Activated naive CD4-positive, alpha-beta T cell treated with anti-CD3 and anti-CD28 coated beads, Interleukin-2, amount 50 U/mL, for 72 hours (primary cell): ENCODE measurements at places on chromosomes 4 and X.
A peak's percentile ranks its signal among the peaks of the same experiment; 100 is the strongest.

- no peak for DNase-seq
Measured at GRCh38 chr4:41169256-41169800, 45.0 kb downstream of the APBB2 start.

DNA sequence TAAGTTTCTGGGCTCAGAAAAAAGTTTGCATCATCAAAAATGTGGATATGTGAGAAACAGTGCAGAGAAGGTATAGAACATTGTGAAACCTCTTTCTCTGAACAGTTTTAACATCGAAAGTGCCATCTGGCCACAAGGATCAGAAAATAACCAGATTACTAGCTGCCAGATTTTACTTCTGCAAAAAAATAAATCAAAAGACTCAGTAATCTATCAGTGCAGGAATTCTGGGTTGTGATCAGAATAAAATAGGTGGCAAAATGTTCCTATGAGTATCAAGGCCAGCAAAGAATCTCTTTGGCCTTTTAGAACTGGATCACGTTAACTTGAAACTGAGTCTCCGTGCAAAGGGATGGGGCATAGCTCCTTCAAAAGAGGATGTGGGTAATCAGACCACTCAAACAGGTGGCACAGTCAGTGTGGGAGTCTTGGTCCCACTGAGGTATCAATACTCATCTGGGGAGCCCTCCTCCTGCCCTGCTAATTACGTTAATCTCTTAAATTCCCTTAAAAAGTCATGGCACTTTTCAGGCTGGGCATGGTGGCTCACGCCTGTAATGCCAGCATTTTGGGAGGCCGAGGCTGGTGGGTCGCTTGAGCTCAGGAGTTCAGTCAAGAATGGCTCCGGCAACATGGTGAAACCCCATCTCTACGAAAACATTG, 26.7 kb upstream of the RBM47 start:
- no peak for DNase-seq

GRCh38 chr4:64588507-64588906, 179.3 kb upstream of the TECRL start:
- no peak for DNase-seq

GRCh38 chrX:54248309-54248708, 65.3 kb upstream of the FAM120C start:
- no peak for DNase-seq

DNA sequence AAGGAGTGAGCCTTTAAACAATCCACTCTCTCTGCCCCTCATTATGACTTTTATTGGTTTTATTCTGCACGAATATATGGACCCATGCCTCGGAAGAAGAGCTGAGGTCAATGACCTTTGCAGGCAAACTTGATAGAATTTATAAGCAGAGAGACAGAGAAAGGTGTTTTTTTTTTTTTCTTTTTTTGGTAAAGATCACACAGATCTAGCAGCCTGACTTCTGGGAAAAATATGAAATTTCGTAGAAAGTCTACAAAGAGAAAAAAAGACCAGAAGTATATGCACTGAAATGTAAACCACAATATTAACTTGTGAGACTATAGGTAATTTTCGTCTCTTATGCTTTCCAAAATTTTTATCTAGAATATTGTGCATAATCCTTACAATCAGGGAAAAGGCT, 61.6 kb downstream of the LEF1 start:
- no peak for DNase-seq

- DNase-seq: no peak
Measured at GRCh38 chr4:20592663-20593062, 107.6 kb upstream of the PACRGL start.

GRCh38 chr4:27094783-27095182, 234.1 kb downstream of the STIM2 start:
- DNase-seq: no peak

GRCh38 chr4:87498446-87498900, 30.7 kb downstream of the SPARCL1 start:
- DNase-seq: no peak

DNA sequence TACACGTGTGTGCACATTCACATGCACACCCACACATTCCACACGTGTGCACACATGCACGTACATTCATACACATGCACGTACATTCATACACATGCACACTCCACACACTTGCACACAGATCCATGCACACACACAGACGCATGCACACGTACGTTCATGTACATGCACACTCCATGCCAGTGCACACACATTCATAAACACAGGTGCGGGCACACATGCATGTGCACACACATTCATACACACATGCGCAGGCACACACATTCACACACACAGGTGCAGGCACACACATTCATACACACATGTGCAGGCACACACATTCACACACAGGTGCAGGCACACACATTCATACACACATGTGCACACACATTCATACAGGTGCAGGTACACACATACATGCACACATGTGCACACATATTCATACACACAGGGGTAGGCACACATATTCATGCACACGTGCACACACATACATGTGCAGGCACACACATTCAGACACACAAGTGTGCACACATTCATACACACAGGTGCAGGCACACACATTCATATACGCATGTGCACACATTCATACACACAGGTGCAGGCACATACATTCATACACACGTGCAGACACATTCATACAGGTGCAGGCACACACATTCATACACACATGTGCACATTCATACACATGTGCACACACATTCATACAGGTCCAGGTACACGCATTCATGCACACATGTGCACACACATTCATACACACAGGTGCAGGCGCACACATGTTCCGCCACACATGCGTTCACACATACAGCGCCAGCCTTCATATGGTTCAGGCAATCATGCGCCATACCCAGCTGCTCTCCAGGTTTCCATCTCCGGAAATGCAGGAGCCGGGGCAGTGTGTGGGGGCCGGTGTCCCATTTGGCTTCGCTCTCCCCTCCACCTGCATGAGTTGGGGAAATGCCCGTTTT, 124.8 kb downstream of the HMX1 start:
- DNase-seq: no peak

- DNase-seq: no peak
Measured at GRCh38 chrX:25442499-25442898, 426.7 kb upstream of the ARX start.

GRCh38 chr4:113444386-113444785, 317.2 kb downstream of the CAMK2D start:
- DNase-seq: no peak

DNA sequence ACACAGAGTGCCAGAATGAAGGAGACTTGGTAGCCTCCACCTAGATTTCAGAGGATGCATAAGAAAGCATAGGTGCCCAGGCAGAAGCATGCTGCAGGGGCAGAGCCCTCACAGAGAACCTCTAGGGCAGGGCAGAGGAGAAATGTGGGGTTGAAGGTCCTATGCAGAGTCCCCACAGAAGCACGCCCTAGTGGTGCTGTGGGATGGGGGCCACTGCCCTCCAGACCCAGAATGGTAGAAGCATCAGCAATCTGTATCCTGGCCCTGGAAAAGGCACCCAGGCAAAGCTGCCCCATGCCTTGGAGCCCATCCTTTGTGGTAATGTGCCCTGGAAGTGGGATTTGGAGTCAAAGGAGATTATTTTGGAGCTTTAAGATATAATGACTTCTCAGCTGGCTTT, 992.9 kb upstream of the PABPC4L start:
- DNase-seq: no peak

GRCh38 chr4:6923507-6923906, 13.9 kb downstream of the TBC1D14 start:
- no peak for DNase-seq

GRCh38 chrX:152177052-152177451, 38.7 kb upstream of the MAGEA10 start:
- DNase-seq: no peak

DNA sequence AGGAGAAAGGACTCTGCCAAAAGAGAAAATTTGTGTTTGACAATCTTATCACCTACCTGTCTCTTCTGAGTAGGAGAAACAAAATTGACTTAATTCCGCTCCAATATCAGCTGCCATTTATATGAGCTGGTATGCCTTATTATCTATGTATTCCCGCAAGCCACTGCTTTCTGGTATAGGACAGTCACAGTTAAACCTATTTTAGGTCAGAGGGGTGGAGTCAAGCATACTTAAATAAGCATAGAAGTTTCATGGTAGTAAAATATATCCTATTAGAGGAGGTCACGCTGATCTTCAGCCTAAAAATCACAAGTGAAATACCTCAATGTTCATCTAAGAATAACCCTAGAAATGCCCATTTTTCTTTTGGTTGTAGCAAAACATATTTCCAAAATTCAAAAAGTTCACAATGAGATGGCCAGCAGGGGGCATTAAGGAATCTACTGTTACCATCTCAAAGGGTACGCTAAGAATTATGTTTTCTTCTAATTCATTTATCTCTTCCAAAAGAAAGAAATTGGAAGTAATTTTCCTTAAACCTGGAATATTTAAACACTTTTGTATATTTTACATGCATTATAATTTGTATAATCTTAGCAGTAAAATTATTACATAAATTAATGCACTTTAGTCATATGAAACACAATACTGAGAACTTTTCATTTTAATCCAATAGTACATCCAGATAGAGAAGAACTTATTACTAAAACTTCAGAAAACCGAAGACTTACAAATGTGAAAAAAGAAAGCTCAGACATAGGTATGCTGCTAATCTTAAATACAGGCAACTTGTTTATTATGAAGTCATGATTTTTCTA, 10.5 kb downstream of the PPAT start:
- peak; percentile 25 for DNase-seq

- no peak for DNase-seq
Measured at GRCh38 chr4:110091434-110092140, 106.8 kb downstream of the ELOVL6 start.

- no peak for DNase-seq
Measured at GRCh38 chr4:151931563-151931962, 170.8 kb upstream of the GATB start.

DNA sequence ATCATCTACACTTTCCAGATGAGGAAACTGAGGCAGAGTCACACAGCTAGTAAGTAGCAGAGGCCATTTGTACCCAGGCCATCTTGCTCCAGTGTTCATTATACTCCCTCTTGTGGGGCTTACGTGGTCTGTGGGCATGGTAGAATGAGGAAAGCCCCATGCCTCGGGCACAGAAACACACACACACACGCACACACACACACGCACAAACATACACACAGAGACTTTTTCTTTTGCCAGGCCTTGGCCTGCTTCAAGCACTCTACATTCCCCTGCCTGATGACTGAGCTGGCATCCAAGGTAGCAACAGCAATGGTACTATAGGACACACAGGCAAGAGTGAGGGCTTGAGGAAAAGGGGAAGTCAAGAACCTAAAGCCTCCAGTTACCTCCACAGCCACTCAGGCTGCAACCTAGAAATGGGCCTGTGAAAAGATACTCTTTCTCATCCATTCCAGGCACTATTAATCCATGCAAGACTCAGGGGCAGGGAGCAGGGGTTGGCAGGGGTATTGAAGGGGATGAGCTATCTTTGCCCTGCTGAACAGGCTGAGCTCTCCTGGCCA, 43.6 kb downstream of the STARD8 start:
- no peak for DNase-seq

GRCh38 chrX:136227948-136228838, 23.0 kb downstream of the MAP7D3 start:
- DNase-seq: no peak

- no peak for DNase-seq
Measured at GRCh38 chr4:121555315-121556107, 141.3 kb downstream of the ANXA5 start.

DNA sequence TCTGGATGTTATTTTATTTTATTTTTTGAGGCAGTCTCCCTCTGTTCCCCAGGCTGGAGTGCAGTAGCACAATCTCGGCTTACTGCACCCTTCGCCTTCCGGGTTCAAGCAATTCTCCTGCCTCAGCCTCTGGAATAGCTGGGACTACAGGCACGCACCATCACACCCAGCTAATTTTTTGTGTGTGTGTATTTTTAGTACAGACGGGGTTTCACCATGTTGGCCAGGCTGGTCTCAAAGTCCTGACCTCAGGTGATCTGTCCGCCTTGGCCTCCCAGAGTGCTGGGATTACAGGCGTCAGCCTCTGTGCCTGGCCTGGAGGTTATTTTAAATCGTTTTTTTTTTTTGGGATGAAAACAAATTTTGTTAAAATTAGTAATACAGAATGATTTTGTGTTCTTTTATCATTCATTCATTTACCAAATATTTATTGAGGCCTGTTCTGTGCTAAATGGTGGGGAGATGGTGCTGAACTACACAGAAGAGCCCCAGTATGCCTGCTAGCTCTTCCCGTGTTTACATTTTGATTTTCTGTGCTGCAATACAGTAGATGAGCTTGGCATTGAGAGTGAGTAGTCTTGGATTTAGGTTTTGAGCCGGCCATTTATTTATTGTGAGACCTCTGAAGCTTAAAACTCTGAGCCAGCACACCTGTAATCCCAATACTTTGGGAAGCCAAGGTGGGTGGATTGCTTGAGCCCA, 22.7 kb downstream of the ADD1 start:
- no peak for DNase-seq

- DNase-seq: no peak
Measured at GRCh38 chr4:30833206-30833605, 113.0 kb downstream of the PCDH7 start.
